MG63 (cell line): ENCODE measurements at places on chromosomes 5 and 9. TPM values are rescaled to one million over a fixed set of nuclear protein-coding genes. Genes with fewer than 3 reads are reported as not detected.

ZDHHC12 gene
- 22.7 and 26.6 TPM in 2 replicates for total RNA-seq

CCNI2 gene
- total RNA-seq = 0.27 TPM in 1 of 2 replicates, not detected in the other

SPATA31E1 gene
- total RNA-seq = not detected in 2 replicates

HTR1A gene
- not detected in 2 replicates for total RNA-seq

GRCh38 chr5:142446131-142446959 is 121.5 kb upstream of the SPRY4 start:
- DNase-seq = no peak

- DNase-seq = no peak
These were observed 54.5 kb downstream of the ALDH1A1 start for GRCh38 chr9:72898360-72898759.

DNA sequence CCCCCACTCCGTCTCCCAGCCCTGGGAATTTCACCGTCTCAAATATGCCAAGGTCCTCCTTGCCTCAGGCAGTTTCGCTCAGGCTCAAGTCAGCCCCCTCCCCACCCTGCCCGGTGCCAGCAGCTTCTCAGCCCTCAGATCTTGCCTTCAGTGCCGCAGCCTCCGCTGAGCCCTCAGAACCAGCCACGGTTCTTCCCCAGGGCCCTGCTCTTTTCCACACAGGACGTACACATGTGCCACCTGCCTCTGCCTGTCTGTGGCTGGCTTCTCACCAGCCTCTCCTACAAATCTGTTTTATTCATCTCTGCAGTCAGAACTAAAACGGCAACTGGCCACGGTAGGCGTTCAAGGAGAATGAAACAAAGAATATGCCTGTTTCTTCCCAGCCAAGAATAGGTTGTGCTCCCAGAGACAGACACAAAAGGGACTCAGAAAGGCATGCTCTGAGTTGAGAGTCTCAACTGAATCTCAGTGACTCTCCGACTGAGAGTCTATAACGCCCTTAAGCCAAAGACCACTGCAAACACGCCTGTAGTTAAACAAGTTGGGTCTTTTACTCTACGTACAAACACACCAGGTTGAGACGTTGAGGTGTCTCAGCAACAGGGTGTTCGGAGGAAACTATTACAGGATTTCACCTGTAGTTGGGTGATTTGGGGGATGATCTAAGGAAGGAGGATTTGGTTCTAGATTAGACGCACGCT is 10.6 kb upstream of the GRIN1 start:
- DNase-seq = no peak

DNA sequence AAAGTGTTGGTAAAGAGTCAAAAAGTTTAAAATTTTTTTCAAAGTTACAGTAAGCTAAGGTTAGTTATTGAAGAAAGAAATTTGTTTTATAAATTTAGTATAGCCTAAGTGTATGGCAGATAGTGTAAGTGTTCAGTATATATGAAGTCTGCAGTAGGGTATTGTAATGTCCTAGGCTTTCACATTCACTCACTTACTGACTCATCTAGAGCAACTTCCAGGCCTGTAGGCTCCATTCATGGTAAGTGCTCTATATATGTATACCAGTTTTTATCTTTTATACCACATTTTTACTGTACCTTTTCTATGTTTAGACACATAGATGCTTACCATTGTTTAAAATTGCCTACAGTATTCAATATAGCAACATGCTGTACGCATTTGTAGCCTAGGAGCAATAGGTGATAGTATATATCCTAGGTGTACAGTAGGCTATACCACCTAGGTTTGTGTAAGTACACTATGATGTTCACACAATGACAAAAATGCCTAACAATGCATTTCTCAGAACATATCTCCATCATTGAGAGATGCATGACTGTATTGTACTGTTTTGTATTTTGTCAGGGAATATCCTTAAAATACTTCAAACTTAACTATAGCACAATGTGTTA is 38.5 kb downstream of the CYSTM1 start:
- DNase-seq = no peak

- DNase-seq = peak; percentile 31
These were observed 192.5 kb upstream of the TUT7 start for GRCh38 chr9:86546712-86547111.

GRCh38 chr9:86187121-86187520 is 72.3 kb downstream of the C9orf153 start:
- DNase-seq = no peak

DNA sequence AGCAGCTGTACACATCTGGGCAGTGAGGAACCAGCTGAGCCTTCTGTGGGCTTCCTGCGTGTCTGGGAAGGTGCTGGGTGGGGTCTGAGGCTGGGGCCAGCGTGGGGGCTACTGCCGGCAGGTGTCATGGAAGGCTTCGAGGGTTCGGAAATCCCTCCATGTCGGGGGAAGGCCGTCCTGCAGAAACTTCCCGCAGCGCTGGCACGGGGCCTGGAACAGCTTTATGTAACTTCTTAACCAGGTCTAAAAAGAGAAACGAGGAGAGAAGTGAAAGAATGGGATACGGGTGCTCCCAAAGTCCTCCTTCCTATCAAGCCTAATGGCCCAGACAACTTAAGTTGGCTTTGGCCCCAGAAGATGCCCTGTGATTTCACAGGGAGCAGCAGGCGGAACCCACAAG is 120.6 kb upstream of the RAPGEF1 start:
- DNase-seq = no peak

DNA sequence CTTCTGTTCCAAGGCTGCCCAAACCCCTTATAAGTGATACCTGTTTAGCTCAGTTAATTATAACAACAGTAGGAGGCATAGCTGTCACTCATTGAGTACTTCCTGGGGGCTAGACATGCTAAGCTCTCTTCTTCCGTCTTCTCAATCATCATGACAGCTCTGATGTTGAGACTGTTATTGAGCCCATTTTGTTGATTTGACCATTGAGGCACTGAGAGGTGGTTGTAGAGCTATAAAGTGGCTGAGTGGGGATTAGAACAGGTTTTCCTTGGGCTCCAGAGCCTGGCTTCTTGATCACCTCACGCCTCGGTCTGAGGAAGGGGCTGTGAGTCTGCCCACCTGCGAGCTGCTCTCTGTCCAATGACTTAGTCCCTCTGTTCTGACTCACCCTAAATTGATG is 26.0 kb upstream of the RPL26L1 start:
- no peak for DNase-seq

DNA sequence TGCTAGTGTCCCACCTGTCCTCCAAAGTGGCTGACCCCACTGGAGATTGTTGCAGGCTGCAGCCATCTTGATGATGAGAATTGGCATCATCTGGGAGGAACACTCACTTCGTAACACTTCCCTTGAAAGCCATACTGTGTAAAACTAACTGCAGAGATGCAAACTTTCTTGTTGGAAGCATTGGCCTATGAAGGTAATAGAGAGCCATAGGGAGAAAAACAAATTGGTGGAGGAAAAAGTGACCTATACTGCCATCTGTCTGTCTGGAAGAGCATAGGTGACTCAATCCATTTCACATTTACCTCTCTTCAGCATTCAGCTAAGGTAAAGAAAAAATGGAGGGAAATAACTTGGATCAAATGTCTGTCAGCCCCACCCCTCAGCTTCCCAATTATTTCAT is 473.4 kb downstream of the NTRK2 start:
- DNase-seq = no peak

GRCh38 chr5:131328536-131329285 is 64.9 kb downstream of the CDC42SE2 start:
- DNase-seq = no peak

GRCh38 chr5:95241161-95241560 is 43.7 kb downstream of the MCTP1 start:
- DNase-seq = no peak

GRCh38 chr5:61087921-61088320 is 74.3 kb downstream of the SMIM15 start:
- DNase-seq = no peak

DNA sequence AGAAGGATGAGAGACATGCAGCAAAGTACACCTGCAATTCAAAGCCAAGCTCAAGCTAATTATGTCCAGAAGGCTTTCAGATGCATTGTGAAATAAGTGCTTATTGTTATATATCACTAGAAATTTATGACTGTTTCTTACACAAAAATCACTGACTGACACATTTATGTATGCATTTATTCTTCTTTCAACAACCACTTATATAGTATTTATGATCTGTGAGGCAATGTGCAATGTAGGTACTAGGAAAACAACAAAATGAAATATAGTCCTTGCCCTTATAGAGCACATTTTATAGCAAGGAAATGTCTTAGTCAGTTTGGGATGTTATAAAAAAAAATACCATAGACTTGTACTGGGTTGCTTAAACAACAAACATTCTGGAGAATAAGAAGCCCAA is 167.6 kb downstream of the YIPF5 start:
- DNase-seq = no peak

DNA sequence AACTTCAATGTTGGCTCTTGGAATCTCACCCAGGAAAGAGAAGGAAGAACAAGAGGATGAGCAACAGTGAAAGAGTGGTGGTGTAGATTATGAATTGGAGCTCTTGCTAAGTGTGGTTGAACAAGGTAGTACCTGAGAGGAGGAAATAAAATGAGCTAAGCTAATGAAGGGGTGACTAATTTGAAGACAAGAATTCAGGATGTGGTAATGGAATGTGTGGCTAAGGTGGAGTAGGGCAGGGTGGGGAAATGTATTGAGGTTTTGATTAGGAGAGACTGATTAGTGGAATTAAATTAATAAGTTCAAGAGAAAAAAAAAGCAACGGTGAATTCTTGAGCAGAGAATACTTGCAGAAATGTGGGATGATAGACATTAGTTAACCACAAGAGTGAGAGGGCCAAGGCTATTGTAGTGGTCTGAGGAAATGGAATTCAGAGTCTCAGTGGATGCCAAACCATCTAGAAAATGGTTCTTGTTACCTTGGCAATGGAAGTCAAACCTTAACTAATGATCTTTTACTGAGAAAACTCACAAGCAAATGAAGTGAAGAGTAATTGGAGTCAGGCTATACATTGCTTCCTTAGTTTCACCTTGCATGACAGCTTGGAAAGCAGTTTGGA is 648.3 kb upstream of the ZNF608 start:
- no peak for DNase-seq

DNA sequence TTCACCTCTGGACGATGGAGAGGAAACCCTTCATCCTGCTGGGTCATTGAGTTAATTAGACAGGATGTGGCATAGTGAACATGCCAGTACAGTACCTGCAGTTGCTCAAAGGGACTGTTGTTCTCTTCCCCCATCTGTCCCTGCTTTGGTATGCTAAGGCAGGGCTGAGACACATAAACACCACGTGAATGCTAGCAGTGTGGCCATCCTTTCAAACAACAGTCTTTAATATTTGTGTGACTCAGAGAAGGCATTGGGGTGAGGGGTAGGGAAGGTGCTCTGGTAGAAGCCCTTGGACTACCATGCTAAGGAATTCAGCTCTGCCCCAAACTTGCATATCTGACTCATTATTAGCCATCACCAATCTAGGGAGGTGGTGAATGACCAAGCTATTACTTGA is 180.2 kb upstream of the ZNF618 start:
- DNase-seq = peak; percentile 76

GRCh38 chr5:62100201-62100600 is 205.8 kb upstream of the KIF2A start:
- no peak for DNase-seq

DNA sequence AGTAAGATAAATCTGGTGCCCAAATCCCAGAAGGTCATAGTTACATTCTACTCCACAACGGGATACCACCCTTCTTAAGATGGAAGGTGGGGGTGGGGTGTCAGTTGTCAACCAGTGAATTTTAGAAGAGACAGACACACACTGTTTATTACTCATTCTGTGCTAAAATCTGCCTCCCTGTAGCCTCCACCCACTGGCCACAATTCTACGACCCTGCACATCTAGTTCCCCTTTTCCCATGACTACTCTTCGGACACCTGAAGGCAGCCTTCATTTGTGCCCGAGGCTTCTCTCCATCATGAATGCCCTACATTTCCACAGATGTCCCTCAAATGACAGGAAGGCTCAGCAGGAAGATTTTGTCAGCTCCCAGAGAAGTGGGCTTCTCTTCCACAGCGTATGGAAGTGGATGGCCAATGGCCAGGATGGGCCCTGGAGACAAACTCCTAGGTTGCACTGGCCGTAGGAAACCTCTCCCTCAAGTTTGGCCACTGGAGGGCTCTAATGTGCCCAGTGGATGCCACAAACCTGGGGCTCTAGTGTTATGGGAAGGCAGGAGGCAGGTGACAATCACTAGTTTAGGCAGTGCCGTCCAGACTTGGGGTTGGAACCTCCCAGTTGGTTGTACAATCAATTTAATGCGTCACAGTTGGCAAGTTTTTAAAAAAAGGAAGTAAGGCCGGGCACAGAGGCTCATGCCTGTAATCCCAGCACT is 46.6 kb downstream of the PTPN3 start:
- DNase-seq = no peak

DNA sequence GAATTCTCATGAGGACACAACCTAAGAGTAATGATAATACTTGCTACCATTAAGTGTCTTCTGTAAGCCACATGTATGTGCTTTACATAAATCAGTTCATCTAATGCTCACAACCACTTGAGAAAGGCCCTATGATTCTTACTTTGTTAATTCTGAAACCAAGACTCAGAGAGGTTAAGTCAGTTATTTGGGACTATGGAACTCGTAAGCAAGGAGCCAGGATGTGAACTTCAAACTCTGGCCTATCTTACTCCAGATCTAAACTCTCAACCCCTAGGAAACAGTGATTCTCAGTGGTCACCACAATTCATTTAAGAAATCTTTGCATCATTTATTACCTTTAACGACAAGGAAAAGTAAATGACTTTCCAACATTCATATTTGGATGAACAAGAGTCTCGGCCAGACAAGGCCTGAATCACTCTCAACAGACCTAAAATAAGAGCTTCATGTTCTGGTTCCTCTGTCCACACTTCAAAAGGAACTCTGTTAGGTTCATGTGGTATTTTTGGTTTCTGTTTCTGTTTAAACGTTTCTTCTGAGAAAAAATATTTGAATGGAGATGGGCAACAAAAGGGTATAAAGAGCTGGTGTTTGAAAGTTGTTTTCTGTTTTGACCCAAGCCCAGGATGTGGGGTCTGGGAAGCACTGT is 104.8 kb downstream of the LPAR1 start:
- DNase-seq = no peak

DNA sequence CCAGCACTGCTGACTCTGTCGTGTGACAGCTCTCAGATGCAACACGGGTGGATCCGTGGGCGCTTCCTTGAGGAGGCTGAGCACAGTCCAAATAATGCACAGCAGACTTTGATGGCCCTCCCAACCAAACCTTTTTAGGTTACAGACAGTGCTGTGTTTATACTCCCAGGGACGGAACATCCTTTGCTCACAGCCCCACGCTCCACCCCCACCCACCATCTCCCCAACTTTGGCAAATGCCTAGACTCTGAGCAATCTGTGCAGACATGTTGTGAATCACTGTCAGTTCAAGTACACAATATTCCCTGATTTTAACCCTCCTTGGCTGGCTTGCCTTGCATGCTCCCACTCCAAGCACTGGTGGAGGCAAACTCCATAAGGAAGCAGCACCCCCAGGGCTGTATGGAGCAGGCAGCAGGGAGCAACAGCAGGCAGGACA is 324.6 kb downstream of the MLLT3 start:
- DNase-seq = peak; percentile 61

- no peak for DNase-seq
These were observed 138.5 kb upstream of the IRX2 start for GRCh38 chr5:2890011-2890410.

- DNase-seq = no peak
These were observed 84.2 kb downstream of the TRPM6 start for GRCh38 chr9:74803376-74804017.
